ENCODE measurements at places on chromosomes 7 and 10.

DNA sequence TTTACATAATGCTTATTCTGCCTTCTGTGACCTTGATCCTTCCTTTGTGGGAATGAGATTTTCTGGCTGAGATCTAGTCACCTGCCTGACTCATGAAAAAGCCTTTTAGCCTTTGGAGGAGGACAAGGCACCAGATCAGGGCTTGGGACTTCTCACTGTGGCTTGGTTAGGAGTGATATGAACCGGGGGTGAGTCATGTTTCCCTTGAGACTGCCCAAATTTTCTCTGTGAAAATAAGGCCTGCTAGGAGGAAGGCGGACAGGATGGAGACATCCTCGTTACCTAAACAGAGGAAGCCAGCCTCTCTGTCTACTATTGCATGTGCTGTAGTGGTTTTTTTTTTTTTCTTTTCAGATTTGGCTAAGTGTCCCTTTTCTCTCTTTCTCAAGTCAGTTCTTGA, 57.8 kb downstream of the EVX1 start:
- DNase-seq = no peak

- DNase-seq = no peak
Measured at GRCh38 chr7:144629011-144629410, 206.8 kb downstream of the TPK1 start.

DNA sequence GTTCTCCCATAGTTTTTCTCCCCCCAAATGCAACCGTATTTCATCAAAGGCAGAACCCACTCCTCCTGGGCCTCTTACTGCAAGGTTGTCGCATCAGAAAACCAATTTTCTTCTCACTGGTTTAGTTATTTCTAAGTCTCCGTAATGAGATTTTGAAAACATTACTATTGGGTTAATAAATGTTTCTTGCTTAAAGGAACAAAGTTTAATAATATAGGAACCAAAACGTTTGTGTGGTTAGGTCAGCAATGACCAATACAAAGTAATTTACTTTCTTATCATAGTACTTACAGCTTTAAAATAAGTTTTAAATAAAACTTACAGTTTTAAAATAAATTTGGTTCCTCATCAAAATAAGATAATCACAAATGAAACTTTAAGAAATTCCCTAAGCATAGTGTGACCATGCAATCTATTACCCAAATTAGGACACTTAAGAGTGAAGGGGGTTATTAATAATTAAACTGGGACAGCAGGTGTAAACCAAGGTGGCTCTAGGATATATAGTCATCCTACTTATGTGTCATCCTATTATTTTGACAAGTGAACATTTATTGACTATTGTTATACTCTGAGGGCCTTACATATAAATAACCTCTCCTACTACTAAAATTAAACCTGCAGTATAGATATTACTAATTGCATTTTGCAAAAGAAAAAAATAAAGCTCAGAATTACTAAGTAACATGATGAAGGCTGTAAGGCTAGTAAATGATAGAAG, 415.4 kb upstream of the LRRN3 start:
- DNase-seq = no peak

DNA sequence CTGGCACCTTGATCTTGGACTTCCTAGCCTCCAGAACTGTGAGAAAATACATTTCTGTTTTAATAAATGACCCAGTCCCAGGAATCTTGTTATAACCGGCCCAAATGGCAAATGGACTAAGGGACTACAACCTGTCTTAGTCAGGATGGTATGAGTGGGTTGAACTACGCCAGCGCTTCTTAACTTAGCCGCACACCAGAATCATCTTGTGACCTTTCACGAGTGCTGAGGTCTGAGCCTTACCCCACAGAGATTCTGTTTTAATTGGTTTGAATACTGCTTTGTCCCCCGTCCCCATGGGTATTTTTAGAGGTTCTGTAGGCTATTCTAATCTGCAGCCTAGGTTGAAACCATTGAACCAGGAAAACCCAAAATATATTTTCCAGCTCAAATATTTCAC, 48.0 kb downstream of the PFKFB3 start:
- no peak for DNase-seq

- no peak for DNase-seq
Measured at GRCh38 chr7:152862006-152862405, 102.5 kb downstream of the ACTR3B start.

DNA sequence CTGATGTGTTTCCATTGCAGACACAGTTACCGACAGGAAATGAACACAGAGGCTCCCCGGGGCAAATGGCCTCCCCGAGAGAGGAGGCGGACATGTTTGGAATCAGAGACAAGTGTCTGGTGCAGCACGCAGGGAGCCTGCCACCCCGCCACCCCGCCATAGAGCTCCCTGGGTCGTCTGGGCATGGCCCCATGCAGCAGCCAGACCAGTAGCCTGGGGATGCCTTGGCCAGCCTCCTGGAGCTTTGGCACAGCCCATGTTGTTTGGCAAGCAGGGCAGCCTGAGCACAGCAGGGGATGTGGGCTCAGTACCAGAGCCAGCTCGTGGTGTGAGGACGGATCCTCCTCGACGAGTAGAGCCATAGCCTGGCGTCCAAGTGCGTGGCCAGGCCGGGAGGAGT, 80.8 kb downstream of the NKX6-2 start:
- no peak for DNase-seq

DNA sequence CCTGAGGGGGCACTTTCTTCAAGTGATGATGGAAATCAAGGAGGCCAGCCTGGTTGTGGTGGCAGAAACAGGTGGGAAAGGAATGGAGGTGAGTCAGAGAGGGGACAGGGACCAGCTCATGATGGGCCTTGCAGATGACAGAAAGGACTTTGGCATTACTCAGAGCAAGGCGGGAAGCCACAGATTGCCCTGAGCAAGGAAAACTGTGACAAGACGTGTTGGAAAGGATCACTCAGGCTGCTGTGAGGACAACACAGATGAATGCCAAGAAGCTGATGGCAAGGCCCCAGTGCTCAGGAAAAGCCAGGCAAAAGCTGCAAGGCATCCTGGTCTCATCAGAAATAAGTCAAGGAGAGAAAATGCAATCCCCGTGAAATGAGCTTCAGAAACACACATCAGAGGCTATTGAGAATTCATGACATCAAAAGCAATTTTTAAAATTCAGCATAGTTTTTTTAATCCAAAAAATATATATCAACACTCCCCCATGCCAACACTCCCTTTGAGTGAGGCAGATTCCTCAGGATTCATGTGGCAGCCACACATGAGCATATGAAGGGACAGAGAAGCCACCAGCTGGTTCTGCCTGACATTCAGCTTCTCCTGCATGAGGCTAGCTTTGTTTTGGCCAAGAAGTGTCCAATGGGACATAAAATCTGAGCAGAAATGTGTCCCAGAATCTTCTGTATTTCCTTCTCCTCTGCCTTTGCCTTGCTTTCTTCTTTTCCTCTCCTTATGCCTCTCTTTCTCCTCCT, 244.5 kb upstream of the MYO3A start:
- DNase-seq = no peak

GRCh38 chr10:44253769-44254462, 131.0 kb downstream of the CXCL12 start:
- DNase-seq = no peak

DNA sequence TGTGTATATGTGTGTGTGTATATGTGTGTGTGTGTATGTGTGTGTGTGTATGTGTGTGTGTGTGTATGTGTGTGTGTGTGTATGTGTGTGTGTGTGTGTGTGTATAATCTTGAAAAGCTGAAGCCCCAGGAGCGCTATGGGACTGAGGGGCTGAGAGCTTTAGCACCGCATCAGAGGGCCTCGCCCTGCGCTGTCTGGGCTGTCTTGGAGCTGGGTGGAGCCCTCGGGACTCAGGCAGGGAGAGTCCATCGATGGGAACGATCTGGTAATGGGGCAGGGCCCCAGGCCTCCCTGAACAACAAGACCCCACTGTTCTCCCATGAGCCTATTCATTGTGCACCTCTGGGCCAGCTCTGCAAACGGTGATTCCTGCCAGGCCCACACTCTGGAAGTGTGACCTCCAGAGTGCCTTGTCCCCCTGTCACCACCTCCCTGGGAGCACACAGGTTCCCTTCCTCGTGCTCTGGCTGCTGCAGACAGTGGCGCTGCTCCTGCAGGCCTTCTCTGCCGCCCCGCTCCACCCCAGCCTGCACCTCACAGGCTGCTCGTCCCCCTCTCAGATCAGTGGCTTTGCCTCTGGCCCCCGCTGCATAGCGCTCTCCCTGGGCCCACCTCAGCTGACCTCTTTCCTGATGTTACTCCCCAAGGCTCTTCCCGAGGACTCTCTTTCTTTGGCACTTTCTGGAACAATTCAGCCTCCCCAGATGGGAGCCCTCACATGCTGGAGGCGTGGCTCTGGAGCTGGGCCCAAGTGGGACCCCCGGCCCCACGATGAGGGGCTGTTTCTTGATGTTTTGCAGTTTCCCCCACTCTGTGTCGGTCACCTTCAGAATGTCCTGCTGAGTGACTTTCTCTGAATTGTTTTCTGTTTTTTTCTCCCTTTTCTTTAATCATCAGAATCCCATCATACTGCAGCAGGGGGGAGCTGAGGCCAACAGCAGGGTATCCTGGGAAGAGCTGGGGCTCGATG, 542.2 kb upstream of the FOXK1 start:
- no peak for DNase-seq

DNA sequence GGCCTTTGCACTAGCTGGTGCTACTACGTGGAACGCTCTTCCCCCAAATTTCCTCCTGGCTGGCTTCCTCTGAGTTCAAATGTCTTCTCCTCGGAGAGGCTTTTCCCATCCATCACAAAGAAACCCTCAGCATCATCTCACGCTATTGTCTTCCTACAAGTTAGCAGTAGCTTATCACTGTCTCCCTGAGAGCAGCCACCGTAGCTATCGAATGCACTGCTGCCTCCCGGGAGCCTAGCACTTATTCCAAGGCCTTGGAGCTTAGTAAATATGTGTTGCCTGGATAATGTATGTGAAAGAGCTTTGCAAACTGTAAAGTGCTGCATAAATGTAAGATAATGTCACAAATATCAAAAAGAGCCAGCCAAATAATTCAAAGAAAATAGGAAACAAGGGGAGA, 124.4 kb downstream of the KCNMA1 start:
- DNase-seq = no peak

- peak; percentile 11 for DNase-seq
Measured at GRCh38 chr10:61592581-61592980, 70.1 kb upstream of the CABCOCO1 start.

- DNase-seq = peak; percentile 82
Measured at GRCh38 chr7:6221340-6222319, 50.8 kb downstream of the CYTH3 start.

DNA sequence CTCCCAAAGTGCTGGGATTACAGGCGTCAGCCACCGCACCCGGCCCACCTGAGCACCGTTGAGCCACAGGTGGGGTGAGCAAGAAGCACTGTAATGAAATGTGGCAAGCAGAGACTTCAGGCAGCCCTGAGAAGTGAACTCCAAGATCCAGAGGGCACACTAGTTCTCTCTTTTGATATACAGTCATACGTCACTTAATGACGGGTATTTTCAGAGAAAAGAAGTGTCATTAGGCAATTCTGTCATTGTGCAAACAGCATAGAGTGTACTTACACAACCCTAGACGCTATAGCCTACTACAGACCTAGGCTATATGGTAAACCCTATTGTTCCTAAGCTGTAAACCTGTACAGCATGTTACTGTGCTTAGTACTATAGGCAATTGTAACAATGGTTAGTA, 7.9 kb downstream of the PANK1 start:
- DNase-seq = no peak

DNA sequence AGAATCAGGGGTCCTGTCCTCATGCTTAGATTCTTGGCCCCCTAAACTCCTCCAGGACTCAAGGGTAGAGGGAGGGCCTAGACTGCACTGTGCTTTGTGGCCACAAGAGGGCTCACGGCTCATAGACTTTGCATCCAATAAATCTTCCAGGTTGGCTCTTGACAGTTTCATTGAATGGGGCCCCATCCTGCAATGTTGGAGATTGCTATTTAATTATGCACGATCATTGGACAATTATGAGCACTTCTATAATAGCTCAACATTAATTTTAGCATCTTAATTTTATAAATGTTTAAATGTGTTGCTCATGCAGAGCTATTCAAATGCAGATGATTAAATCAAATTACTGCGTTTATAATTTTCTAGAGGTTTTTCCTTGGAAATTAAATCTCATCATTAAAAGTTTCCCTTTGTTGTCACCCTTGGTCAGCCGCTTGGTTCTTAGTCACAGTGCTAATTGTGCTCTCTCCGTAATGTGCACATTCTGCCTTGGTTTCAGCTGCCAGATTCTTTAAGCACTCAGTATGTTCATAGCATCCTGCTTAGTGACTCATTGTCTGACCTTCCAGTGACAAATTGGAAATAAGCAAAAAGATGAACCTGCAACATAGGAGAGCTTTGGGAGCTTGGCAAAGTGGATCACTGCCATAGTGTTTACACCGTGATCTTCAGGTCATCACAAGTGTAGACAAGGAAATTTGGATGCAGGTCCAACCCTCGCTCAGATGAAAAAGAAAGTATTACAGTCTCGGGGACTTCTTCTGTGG, 33.4 kb upstream of the PLPP4 start:
- peak; percentile 41 for DNase-seq

GRCh38 chr10:101563497-101564040, 24.5 kb downstream of the POLL start:
- no peak for DNase-seq

DNA sequence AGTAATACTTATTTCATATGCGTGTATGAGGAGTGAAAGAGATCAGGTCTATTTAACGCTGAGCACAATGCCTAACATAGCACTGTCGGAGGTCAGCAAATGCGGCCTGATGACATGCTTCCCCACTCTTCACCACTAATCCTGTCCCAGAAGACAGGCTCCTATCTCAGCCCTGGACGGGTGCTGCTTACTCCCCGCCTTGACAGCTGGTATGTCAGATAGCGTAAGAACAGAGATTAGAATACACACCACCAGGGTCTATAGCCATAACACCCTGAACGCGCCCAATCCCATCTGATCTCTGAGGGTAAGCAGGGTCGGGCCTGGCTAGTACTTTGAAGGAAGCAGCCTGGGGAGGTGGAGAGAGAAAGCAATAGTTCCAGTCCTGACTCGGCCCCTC, 32.3 kb upstream of the TM9SF3 start:
- DNase-seq = no peak

- DNase-seq = no peak
Measured at GRCh38 chr7:16755397-16755796, 1.8 kb downstream of the TSPAN13 start.

Measured in activated CD4-positive, alpha-beta T cell treated with anti-CD3 and anti-CD28 coated beads, Interleukin-2, Interleukin-6, amounts not matched to agents 100 ng/mL and 50 ng/mL, durations not matched to agents 16 hours and 8 hours (primary cell).